Kidney epithelial cell (primary cell): ENCODE measurements at places on chromosomes 11 and 22.

DNA sequence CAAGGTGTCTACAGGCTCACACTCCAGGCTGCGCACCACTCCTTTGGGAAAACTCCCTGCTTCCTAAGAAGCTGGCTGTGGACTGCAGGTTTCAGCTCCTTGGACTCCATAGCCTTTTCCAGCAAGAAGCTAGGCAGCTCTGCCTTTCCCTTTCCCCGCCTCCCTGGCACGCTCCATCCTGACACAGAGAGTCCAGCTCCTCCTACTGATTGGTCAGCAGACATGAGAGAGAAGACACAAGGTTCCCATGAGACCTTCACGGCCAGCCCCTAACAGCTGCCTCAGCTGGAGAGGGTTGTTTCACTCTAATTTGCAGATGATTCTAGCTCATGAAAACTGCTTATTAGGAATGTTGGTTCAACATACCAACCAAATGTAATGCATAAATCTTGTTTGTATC is 27.6 kb downstream of the TENM4 start:
- peak; percentile 56 for DNase-seq

DNA sequence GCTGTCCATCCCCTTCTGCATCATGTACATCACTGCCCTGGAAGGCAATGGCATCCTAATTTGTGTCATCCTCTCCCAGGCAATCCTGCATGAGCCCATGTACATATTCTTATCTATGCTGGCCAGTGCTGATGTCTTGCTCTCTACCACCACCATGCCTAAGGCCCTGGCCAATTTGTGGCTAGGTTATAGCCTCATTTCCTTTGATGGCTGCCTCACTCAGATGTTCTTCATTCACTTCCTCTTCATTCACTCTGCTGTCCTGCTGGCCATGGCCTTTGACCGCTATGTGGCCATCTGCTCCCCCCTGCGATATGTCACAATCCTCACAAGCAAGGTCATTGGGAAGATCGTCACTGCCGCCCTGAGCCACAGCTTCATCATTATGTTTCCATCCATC is 337 bp downstream of the OR52B6 start:
- DNase-seq, result no peak

GRCh38 chr11:132818951-132819350 is 713.4 kb downstream of the OPCML start:
- no peak for DNase-seq

DNA sequence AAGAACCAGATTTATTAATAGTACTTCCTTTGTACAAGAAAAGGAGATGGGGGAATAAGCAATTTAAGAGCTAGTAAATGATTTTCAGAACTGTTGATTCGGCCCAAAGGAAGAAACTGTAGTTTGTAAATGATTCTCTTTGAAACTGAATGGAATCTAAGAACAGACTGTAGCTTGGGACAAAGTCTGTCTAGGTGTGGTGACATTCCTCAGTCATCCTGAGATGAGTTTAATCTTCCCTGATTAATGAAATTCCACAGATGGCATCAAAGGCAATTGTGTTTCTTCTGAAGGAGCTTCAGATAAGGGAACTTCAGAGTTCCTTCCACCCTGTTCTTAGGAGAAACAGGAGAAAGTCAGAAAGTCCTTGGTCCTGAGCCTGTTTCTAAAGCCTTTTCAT is 2095.9 kb downstream of the LRRC4C start:
- no peak for DNase-seq

GRCh38 chr22:40920526-40920925 is 30.7 kb upstream of the RBX1 start:
- DNase-seq, result no peak

- no peak for DNase-seq
Observed at GRCh38 chr11:27443746-27444507, 28.7 kb downstream of the LGR4 start.

GRCh38 chr11:134607963-134608750 is 196.1 kb upstream of the B3GAT1 start:
- no peak for DNase-seq

GRCh38 chr11:66068923-66069714 is 953 bp upstream of the PACS1 start:
- DNase-seq, result no peak

DNA sequence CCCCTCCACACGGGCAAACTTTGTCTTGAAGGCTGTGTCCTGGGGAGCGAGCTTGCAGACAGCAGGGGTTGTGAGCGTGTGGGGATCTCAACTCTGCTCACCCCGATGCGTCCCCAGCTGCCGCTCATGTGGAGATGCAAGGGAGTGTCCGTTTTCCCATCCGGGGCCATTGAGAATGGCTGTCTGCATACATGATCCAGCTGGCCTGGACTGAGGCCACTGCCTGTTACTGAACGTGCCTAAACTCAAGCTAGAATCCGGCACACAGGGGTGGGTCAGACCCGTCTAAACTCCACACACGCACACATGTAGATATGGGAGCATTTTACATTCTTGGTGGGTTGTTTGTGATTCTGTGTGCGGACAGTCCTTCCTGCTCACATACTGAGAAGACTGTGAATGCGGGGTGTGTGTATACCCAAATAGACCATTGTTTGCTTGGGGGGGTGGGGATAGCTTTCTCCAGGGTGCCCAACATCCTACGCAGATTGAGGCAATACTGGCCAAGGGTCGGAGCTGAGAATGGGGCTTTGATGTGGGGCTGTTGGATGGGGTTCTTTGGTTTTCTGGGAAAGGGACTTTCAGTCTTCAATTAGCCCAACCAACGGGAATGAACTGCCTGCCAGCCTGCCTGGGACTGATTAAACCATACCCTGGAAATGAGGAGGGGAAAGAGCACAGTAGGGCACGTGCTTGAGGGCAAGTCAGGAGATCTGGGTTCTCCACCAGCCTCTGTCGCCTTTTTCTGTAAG is 60.4 kb downstream of the ST3GAL4 start:
- DNase-seq, result no peak

DNA sequence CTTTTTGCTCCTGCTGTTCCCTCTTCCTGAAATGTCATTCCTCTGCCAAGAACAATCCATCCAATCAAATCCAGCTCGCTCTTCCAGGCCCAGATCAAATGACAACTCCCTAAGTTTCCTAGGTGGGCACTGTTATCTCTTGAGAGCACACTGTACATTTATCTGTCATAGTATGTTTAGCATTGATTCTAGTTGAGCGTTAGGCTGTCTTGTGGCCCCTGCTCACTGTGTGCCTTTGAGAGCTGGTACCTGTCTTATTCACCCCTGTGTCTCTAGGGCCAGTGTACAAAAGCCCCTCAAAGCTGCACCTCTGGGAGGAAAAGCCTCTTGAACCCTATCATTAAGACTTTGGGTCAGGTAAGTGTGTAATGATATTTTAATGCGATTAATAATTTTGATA is 7.1 kb upstream of the LMO2 start:
- DNase-seq, result no peak

DNA sequence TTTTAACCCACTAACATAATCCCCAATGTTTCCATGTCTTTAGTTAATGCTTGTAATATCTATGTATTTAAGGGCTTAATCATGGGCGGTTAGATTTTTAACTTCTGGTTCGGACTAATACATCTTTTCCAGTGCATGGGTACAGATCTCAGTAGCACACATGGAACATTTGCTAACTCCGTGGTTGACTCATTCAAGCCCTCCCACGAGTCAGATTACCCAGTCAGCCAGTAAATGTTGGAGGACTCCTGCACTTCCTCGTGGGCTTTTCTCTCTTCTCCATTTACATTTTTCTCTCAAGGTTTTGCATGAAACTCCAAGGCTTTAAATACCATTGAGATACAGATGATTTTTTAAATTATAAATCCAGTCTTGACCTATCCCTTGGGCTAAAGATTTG is 313.9 kb downstream of the ST3GAL4 start:
- DNase-seq, result peak; percentile 14

DNA sequence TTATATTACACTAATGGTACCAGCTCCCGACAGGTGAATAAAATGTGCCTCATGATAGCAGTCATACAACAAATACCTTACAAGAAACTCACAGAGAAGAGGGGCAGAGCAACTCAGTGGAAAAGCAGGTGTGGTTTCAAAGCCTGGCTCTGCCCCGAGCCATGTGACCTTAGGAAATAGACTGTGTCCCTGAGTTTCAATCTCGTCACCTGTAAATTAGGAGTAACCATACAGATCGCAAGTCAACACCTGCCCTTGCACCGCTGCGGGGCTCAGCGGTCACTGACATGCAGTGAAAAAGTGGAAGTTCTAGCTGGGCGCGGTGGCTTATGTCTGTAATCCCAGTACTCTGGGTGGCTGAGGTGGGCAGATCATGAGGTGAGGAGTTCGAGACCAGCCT is 11.9 kb upstream of the MRTFA start:
- no peak for DNase-seq

DNA sequence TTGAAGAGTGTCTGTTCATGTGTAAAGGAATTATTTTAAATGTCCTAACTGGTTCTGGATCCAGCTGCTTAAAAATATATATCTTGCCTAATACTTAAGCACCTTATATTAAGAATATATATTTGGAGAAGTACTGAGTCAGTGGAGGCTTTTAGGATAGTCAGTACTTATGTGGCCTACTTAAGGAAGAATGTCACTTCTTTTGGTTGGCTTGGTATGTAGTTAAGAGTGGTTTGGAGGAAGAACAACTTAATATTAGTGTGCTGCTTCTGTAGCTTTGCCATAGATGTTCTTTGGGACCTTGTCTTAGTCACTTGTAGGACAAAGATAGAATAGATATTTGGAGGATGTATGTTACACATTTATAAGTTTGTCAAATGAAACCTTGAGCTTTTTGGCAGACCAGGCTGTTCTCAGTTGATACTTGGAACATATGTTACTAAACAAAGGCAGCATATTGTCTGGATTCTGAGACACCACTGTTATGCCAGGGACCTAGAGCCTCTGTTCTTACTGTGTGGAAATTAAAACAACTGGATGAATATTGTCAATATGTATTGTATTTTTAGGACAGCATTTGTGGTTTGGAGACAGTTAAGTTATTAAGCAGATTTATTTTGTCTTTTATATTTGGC is 4.9 kb downstream of the HIPK3 start:
- DNase-seq, result no peak

- DNase-seq, result no peak
Observed at GRCh38 chr22:49567899-49568750, 259.5 kb downstream of the BRD1 start.

DNA sequence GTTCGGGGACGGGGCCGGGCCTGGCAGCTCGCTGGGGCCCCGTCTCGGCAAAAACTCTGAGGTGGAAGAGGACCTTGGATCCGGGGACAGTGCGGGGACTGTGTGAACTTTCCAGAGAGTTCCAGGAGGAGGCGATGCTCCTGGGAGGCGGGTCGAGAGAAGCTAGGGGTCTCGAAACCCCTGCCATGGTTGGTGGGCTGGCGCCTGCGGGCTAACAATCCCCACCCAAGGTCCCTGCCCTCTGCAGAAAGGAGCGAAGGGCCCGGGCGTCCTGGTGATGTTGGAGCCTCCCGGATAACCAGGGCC is 4.7 kb upstream of the GRK2 start:
- DNase-seq, result no peak

GRCh38 chr22:44411226-44412135 is 86.6 kb downstream of the RTL6 start:
- DNase-seq, result no peak

GRCh38 chr11:113632981-113633380 is 73.1 kb downstream of the TMPRSS5 start:
- DNase-seq, result no peak

GRCh38 chr22:30247561-30247960 is 1.0 kb upstream of the LIF start:
- no peak for DNase-seq

DNA sequence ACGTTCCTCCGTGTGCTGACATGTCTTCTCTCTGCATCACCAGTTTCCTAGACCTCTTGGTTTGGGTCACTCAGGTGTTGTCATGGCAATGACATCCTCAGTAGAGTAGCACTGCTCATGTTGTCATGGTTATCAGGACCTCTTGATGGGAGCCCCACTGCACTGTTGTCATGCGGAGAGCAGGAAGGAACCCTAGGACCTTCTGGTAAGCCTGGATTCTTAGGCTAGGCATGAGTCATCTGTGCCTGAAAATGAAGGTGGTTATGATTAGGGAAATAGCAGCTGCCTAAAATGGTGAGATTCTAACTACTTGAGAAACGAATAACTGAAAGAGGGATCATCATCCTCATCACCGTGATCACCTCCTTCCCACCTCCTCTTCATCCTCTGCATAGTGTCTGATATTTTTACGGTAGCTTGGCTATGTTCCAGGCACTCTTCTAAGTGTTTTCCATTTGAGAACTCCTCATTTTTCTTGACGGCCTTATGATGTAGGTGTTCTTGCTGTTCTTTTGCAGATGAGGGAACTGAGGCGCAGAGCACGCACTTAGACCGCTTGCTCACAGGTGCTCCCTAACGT is 858.4 kb downstream of the NTM start:
- peak; percentile 0 for DNase-seq

DNA sequence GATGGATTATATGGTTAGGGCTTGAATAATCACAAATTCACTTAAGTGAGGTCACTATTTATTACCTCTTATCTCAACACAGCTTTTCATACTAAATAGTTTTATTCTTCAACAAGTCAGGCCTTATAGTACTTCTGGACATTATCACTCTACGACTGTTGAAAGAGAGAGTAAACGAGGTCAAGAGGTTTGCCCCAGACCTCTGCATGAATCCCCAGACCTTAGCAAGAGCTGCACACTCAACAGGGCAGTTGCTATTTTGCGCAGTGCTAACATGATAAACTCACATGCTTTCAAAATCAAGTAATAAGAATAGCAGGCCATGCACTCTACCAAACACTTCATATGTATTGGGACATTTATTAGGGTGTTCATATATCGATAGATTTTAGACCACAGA is 60.5 kb downstream of the DDI1 start:
- no peak for DNase-seq

- no peak for DNase-seq
Observed at GRCh38 chr22:33806191-33806590, 114.1 kb downstream of the LARGE1 start.
